ENCODE measurements at places on chromosomes 1 and 21.

GRCh38 chr1:11037740-11038182, 9.3 kb downstream of the MASP2 start:
- peak; percentile 83 for DNase-seq

GRCh38 chr21:37606549-37606948, 240.0 kb downstream of the DYRK1A start:
- no peak for DNase-seq

- no peak for DNase-seq
These were observed 169.3 kb upstream of the CSF3R start for GRCh38 chr1:36652011-36652410.

DNA sequence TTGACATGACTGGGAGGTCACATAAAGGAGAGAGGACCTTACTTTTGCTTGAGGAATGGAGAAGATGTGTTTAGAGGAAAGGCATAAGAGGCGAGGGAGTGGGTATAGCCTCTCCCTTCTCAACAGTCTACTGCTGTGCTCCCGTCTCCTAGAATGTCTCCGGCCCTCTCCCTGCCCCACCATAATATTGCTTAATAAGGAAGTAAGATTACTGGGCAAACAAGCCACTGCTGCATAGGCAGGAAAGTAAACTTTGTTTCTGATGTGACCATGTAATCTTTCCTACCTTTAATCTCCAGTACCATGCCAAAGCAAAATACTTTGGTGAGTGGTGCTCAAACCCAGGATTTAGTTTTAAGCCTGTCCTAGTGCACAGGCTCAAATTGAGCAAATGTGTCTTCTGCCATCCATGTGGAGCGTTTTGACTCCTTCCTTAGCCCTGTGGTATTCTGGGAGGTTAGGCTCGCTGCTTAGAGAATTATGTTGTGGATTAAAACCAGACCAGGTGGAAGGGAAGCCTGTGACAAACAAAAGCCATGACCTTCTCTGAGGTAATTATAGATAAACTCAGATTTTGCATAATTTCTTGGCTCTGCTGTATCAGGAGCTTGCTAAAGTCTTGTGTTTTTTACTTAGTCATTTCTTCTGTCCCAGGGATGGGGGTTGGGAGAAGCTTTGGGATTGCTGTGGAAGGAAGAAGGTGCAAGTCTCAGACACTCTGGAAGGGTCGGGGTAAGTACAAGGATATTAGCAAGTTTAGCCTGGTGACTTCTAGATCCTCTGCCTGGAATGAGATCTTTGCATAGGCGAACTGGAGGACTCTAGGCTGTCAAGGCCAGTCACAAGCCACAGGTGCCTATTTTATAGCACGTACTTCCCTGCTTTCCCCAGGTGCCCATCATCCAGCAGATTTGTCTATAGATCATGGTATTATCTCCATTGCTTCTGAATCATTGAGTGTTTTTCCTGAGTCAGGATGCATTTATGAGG, 34.5 kb upstream of the DIPK1A start:
- no peak for DNase-seq

DNA sequence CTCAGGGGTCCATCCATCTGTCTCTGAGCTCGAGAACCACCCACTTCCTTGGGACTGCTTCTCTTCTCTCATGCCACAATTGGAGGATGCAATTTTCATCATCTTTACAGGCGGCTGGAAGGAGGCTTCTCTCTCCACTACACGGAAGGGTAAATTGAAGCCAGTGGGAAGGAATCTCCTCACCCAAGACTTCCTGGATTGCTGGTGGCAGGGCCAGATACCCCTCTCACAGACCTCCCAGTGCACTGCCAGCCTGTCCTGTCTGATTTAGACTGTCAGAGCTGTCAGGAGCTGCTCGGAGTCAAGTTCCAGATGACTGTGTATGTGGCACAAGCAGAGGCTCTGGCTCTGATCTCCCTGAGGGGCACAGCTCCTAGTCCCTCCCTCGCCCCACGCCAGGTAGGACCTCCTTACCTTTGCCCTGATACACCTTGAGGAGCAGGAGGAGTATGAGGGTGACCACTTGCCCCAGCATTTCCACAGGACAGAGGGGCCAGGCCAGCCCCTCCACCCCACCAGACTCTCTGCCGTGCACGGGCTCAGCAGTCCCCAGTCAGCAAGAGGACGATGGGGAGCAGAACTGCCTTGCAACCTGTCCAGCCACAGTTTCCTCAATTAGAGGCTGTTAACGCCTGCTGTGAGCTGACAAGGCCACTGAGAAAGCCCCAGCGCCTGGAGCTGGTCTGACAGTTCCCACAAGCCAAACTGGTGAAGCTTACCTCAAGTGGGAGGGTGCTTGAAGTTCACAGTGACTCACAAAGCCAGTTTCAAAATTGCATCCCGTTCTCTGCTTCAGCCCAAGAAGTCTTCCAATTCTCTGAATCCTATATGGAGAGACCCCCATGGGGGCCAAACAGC, at the start of gene CD244:
CD244 (minus strand) TSS at position 685 of the 858 bp plus-strand sequence; CDS start at position 475, 210 bp downstream.
- no peak for DNase-seq

DNA sequence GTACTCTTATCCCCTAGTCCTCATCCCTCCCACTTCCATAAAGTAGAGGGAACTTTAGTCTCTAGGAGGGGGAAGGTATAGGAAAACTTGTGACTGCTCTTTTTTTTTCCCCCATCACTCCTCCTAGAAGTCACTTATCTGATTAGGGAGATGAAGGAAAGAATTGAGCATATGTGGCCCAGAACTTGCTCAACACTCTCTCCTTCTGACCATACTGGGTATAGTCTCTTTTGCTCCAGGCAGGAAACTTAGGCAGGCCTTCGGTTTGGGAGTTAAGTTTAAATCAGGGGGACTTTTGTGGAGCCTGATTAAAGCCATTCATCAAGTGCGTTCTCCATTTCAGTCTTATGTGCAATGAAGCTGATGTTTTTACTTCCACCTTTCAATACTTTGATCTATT, 5.8 kb downstream of the UBE2U start:
- no peak for DNase-seq

DNA sequence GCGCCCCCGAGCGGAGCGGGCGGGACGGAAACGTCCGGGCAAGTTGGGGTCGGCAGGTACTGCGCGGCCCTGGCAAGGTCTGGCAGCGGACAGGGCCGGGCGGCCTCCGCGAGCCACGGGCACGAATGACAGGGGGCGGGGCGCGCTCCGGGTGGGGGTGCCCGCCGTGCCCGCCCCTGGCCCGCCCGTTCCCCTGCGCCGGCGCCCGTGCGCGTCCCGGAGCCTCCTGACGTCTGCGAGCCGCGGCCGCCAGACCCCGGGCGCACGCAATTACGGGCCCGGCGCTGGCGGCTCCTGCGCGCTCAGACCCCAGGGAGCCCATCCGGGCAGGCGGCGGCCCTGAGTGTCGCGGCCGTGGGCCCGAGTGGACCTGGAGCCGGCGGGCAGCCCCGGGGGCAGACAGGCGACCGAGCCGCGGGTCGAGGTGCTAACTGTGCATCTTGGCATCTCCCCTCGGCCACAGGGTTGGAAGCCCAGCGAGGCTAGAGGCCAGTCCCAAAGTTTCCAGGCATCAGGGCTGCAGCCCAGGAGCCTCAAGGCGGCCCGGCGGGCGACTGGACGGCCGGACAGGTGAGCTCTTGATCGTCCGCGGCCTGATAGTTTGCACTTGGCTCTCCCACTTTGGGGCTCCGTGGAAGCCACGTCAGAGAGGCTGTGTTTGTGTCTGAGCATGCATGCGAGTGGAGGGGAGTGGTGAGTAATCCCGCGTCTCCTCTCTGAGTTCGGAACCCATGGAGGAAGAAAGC, 918 bp downstream of the MIB2 start:
- peak; percentile 11 for DNase-seq

DNA sequence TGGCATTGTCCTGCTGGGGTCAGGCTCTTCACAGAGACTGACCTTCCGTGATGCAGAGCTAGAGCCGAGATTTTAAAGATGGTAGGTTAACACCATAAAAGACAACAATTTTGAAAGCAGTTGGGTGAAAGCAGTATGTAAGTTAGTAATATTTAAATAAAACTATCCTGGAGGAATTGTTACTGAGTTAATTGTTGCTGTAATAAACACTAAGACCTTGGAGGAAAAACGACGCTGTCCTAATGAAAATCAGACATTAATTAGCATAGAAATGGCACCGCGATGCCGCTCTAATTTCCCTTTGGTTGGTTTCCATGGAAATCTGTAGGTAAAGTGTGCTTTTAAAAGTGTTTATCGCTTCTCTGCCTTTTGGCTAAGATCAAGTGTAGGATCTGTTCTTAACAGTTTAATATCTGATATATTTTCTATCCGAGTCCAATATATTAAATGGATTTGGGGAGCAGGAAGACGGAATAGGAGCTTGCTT, 745 bp upstream of the ANP32E start:
- no peak for DNase-seq

- DNase-seq = peak; percentile 95
These were observed 58.0 kb downstream of the NGF start for GRCh38 chr1:115280064-115280463.

GRCh38 chr1:23500466-23500865, 16.5 kb upstream of the ASAP3 start:
- no peak for DNase-seq

- peak; percentile 99 for DNase-seq
These were observed 275.9 kb upstream of the C1orf105 start for GRCh38 chr1:172144445-172145061.

DNA sequence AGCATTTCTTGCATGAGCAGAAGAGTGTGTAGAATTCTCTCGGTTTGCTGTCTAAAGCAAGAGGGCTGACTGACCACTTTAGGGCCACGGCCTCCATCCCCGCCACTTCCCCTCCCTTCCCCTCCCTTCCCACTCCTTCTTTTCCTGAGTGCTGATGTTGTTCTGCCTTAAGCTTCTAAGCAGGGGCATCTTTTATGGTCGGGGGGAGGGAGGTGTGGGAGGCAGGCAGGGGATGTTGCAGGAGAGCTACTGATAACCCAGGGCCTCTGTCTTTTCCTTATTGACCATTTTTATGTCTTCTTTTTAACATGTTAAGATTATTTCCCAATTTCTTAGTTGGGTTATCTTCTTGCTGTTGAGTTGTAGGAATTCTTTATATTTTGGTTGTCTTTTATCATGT, 15.1 kb downstream of the USP25 start:
- no peak for DNase-seq

DNA sequence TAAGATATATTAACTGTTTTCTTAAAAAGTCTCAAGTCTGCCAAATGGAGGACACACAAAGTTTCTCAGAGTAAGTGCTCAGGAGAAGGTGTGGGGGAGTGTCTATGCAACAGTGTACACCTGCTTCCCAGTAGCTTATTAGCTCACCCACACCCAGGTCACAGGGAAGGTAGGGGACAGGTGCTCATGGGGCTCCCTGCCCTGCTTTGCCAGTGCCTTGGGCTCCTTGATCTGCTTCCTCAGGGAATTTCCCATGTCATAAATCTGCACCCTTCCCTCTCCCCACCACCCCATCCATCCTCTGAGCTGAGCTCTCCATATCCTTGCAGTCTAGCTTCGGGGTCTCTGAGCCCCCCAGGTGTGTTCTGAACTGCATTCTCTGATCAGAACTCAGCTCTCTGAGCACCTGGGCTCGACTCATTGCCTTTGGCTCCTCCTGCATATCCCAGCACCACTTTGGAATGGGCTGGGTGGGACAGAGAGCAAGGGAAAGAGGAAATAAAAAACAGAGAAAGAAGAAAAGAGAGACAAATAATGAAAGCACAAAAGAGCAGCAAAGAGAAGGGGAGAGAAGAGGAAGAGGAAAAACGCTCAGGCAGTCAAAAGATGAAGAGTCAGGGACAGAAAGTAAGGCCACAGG, 87.0 kb upstream of the ATP1B1 start:
- DNase-seq = no peak

DNA sequence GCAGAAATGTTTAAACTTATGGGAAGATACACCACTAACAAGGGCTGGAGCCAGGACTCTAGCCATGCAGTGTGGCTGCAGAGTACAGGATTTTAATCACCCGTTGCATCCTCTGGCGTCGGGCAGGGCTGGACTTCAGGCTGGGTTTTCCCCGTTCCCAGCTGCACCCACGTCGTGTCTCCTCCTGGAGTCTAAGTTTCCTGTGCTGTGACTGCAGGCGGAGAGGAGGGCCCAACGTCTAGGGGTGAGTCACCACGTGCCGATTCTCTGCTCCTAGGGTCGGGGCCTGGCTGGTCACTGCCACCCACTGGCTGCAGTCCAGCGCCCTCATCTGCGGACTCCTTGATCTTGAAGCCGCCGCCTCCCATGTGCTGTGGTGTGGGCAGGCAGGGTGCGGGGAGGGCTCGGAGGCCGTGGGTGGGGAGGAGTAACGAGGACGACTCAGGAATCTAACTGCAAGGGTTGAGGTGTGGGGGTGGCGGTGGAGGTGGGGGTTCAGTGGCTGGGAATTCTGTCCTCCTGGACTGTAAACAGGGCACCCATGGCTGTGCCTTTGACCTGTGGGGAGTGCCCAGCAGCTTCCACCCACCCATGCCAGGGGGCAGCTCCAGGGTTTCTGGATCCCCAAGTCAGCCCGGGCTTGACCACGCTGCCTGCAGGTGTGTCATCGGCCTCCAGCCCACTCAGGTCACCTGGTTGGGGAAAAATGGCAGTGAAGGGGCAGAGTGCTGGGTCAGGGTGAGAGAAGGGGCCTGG, 77.8 kb downstream of the ALPL start:
- DNase-seq = peak; percentile 84

GRCh38 chr1:203480084-203480483, 4.5 kb downstream of the PRELP start:
- DNase-seq = peak; percentile 65

GRCh38 chr1:10236405-10237156, 26.2 kb downstream of the KIF1B start:
- peak; percentile 41 for DNase-seq

- peak; percentile 67 for DNase-seq
These were observed 36.9 kb upstream of the RGS1 start for GRCh38 chr1:192538407-192539296.

- DNase-seq = no peak
These were observed 627 bp downstream of the ADARB1 start for GRCh38 chr21:45074818-45075595.

- DNase-seq = no peak
These were observed 29.0 kb downstream of the THAP3 start for GRCh38 chr1:6653436-6654290.

DNA sequence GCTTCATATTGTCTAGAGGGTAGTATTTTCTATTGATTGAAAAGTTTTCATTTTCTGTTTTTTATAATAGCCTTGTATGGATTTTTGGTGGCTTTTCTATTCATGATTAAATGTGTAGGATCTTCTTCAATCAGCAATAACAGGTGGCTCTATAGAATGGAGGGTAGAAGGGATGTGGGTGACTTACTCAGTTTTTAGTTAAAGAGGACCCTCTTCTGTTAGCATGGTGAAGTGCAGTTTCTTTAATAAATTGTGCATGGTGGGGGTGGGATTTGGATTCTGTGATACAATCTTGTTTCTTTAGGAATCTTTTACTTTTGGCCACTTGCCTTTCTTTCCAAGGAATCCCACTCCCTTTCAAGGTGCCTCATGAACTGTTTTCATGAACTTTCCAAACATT, 64.7 kb downstream of the SLC35A3 start:
- peak; percentile 47 for DNase-seq

DNA sequence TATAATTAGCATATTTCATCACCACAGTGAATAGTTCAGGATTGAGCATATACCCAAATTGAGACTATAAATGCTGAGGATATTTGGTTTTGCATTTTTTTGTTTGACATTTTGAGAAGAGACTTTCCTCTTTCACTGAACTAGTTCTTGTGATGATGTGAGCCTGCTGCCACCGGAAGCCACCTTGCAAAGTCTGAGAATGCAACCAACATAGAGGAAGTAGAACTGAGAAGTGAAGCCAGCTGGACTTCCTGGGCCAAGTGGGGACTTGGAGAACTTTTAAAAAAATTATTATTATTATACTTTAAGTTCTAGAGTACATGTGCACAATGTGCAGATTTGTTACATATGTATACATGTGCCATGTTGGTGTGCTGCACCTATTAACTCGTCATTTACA, 102.3 kb downstream of the RPE65 start:
- no peak for DNase-seq

GRCh38 chr1:89363638-89364536, at the start of gene GBP6:
Gene GBP6 (plus strand): TSS chr1:89364059. CDS start chr1:89368552, 4,493 bp downstream.
- DNase-seq = no peak
